ENCODE measurements at places on chromosomes 1 and 21.

DNA sequence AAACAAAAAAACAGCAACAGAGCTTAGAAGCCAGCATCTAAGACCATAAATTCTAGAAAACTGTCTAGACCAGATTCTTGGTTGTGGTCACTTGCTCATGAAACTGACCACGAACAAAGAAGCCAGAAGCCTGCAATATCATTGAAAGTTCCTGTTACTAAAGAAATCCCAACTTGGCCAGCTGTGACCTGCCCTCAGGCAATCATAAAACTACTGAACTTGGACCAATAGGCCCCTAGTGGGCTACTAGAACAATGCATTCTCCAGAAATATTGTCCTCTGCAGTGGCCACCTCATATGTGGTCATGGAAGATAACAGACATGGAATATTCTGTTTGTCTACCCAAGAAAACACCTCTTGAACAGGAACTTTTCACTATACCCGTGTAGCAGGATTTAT lies 87.7 kb downstream of the SPATA17 start:
- DNase-seq = no peak

- DNase-seq = no peak
Observed at GRCh38 chr1:75980972-75981897, 49.0 kb upstream of the ASB17 start.

DNA sequence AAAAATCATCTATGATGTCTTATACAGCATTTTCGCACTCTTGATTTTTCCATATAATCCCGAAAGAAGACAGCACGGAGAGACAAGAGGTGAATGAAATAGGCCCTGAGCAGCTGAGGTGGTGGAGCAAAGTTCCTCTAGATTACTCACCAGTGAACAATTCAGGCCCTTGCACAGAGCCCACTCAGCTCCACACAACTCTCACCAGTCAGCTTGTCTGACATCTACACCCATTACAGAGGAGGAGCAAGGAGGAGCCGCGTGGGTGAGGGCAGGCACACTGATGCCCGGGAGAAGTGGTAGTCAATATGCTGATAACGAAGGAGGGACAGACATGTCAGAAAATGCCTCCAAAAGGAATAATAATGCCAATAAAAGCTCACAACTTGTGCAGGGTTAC lies 59.9 kb downstream of the DNM3 start:
- no peak for DNase-seq

DNA sequence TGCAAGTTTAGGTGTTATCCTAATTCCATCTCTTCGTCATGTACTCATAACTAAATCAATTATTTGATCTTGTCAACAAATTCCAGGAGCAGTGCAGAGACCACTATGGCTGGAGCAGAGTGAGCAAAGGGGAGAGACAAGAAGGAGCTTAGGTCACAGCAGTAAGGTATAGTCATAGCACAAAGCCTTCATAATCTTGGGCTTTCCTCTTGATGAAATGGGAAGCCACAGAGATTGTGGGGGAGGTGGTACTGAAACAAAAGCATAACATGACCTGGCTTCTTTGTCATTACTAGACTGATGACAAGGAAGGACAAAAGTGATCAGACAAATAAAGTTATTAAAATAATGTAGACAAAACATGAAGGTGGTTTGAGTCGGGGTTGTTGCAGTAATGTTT lies 60.1 kb upstream of the PTGS2 start:
- DNase-seq = no peak

DNA sequence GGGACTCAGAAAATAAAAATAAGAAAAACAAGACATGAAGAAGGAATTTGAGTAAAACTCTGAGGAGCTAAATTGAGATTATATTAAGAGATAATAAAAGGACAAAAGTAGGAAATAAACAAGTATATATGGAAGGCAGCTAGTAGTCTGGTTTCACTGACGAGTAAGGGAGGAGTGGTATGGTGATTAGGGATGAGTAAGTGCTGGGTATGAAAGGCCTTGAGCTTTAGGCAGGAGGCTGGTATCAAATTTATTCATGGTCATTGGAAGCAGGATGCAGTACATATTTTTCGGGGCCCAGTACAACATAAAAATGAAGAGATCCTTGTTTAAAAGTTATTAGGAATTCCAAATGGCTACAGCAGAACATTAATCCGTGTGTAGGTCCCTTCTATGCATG lies 789.7 kb upstream of the PRMT6 start:
- DNase-seq = no peak
